Fibroblast of skin of right quadriceps (primary cell): ENCODE measurements at places on chromosomes 13 and 19.

DNA sequence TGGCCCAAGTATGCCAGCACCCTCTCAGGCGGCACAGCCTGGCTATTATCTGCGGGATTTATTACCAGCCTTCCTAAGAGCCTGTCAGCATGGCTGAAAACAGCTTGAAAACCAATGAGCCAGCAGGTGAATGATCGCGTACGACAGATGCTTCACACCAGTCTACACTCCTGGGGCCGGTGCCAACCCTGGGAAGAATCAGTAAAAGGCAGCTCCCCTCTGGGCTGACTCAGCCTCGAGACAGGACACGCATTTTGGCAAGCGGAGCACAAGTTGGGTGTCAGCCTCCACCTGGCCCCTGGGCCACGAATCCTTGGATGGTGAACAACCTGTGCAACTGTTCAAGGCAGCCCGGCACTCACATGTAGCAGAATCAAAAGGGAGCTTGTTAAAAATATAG, 15.6 kb downstream of the EMP3 start:
- no peak for DNase-seq

GRCh38 chr13:38830442-38831045, 143.7 kb downstream of the FREM2 start:
- DNase-seq: no peak

DNA sequence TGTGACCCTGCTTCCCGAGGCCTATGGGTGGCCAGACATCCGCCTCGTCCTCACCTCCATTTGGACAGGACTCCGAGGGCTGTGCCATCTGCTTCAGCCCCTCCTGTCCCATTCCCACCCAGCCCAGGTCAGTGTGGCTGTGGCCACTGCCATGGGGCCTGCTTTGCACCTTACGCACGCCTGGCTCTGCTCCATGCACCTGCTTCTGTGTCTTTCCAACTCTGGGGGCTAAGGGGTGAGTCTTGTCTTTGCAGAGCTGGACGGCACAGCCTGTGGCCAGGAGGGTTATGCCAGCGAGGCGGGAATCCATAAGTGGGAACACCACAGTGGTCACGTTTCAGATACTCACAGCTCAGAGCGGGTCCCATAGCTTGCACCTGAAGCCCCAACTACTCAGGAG, 5.2 kb upstream of the ZNF554 start:
- no peak for DNase-seq

- no peak for DNase-seq
Observed at GRCh38 chr19:18294467-18294864, 13.0 kb upstream of the JUND start.

- peak; percentile 59 for DNase-seq
Observed at GRCh38 chr19:18156841-18157464, 4.0 kb downstream of the PIK3R2 start.

- peak; percentile 11 for DNase-seq
Observed at GRCh38 chr13:95530178-95530577, 22.3 kb upstream of the CLDN10 start.

DNA sequence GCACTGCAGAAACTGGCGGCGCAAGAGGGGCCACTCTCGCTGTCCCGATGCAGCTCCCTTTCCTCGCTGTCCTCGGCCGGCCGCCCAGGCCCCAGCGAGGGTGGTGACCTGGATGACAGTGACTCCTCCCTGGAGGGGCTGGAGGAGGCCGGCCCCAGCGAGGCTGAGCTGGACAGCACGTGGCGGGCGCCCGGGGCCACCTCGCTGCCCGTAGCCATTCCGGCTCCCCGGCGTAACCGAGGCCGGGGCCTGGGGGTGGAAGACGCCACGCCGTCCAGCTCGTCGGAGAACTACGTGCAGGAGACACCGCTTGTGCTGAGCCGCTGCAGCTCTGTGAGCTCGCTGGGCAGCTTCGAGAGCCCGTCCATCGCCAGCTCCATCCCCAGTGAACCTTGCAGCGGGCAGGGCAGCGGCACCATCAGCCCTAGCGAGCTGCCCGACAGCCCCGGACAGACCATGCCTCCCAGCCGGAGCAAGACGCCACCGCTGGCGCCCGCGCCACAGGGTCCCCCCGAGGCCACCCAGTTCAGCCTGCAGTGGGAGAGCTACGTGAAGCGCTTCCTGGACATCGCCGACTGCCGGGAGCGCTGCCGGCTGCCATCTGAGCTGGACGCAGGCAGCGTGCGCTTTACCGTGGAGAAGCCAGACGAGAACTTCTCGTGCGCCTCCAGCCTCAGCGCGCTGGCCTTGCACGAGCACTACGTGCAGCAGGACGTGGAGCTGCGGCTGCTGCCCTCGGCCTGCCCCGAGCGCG, 12.4 kb downstream of the C19orf25 start:
- no peak for DNase-seq

- DNase-seq: no peak
Observed at GRCh38 chr13:52896827-52897659, 48.6 kb upstream of the PCDH8 start.

GRCh38 chr13:25927932-25928331, 123.9 kb downstream of the SHISA2 start:
- no peak for DNase-seq

DNA sequence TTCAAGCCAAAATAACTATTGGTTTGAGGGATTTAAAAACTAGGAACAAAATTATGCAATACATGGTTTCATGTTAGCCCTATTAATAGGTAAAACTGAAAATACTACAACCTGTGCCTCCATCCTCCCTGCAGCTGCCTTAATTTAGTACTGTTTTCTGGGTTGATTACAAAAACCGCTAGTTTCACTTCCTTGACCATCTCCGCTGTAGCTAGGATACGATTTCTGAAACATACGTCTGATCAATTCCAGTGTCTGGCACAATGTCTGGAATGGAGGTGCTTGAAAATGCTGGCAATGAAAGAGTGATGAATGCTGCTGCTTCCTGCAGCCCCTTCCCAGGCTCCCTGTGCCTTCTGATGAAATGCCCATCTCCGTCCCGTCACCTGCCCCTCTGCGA, 273.5 kb downstream of the SHISA2 start:
- DNase-seq: no peak

- peak; percentile 41 for DNase-seq
Observed at GRCh38 chr13:114032126-114032799, 58.4 kb upstream of the C13orf46 start.

DNA sequence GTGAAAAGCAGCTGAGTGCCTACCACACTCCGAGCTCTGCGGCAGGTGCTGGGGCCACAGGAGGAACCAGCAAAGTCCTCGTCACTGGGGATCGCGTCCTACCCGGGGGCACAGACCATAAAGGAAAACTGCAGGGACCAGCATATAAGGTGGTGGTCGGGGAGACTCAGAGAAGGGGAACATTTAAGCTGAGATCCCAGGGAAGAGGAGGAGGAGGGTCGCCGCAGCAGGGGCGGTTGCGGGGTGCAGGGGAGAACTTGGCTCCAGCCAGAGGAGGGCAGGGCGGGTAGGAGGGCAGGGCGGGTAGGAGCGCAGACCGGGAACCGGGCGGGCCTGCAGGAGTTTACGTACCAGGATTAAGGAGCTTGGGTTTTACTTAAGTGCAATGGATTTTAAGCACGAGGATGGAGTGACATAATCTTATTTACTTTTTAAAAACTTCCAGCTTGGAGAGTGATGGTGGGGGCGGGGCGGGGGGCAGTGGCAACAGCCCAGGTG, 956 bp upstream of the KLK4 start:
- no peak for DNase-seq

DNA sequence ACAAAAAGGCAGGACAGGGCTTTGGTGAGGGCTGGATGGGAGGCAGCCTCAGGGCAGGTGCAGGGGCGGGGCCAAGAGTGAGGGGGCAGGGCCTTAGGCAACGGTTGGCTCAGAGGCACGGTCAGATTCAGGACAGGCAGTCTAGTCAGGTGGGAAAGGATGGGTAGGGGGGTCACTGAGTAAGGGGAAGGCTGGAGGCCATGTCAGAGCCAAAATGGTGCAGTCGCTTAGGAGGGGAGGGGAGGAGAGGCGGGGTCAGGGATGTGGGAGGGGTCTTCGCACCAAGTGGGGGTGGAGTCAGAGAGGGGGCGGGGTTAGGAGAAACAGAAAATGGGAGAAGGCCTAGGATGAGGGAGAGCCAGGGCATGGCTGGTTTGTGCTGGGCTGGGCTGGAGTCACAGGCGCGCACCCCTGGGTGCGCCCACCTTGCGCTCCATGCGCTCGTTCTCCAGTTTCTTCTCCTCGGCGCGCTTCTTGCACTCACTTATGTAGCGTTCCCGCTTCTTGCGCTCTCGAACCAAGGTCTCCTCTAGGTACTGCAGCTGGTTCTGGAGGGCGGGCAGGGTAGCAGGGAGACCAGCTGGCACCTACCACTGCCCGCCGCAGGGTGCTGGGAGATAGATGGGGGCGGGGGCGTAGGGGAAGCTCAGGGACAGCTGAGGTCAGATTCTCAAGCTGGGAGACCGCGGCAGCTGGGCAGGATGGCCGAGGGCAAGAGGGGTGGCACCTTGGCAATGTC, 6.8 kb upstream of the RGL3 start:
- DNase-seq: no peak

GRCh38 chr19:58118979-58119733, 21.1 kb upstream of the ZSCAN18 start:
- no peak for DNase-seq

DNA sequence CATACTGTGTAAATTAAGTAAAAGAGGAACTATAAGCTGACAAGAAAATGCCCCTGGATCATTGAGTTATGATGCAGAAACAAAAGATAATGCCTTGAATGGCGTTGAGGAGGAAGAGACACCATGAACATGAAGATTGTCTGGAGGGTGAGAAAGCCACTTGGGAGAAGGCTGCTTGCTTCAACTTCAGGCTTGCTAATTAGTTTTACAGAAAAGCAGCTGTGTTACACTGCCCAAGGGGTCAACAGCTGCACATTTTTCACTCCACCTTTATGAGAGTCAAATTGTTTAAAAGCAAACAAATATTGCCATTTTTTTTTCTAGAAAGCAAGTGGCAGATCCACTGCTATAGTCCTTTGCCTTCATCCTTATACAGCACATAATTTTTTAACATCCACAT, 35.5 kb upstream of the KLF12 start:
- no peak for DNase-seq

GRCh38 chr13:66915596-66916185, 314.4 kb downstream of the PCDH9 start:
- DNase-seq: peak; percentile 32

GRCh38 chr19:56683116-56683515, 11.6 kb upstream of the ZNF835 start:
- no peak for DNase-seq

DNA sequence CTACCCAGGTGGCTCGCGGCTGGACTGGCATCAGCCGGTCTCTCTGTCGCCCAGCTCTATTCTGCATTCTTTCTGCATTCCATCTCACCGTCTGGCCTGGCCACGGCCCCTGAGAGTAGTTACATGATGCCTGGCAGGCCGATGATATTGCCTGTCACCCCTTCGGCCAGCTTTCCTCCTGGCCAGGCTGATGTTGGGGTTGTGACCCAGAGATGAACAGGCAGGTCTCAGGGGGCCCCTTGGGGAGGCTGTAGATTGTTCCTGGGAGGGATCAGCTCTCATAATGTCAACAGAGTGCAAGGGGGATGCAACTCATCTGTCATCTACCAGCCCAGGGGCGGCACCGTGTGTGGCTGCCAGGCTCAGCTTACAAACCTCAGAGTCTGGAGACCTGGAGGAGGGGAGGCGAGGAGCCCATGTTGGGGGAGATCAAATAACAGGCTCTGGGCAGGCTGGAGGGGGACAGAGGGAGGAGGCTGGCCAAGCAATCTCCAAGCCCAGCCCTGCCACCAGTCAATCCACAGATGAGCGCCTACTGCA, 13.6 kb upstream of the FBXO17 start:
- peak; percentile 53 for DNase-seq

GRCh38 chr13:68304286-68304893, 1074.3 kb upstream of the PCDH9 start:
- peak; percentile 8 for DNase-seq

GRCh38 chr13:27321468-27322431, 51.1 kb downstream of the RASL11A start:
- DNase-seq: no peak

GRCh38 chr19:34589730-34590129, 87.2 kb downstream of the SCGB2B2 start:
- no peak for DNase-seq

DNA sequence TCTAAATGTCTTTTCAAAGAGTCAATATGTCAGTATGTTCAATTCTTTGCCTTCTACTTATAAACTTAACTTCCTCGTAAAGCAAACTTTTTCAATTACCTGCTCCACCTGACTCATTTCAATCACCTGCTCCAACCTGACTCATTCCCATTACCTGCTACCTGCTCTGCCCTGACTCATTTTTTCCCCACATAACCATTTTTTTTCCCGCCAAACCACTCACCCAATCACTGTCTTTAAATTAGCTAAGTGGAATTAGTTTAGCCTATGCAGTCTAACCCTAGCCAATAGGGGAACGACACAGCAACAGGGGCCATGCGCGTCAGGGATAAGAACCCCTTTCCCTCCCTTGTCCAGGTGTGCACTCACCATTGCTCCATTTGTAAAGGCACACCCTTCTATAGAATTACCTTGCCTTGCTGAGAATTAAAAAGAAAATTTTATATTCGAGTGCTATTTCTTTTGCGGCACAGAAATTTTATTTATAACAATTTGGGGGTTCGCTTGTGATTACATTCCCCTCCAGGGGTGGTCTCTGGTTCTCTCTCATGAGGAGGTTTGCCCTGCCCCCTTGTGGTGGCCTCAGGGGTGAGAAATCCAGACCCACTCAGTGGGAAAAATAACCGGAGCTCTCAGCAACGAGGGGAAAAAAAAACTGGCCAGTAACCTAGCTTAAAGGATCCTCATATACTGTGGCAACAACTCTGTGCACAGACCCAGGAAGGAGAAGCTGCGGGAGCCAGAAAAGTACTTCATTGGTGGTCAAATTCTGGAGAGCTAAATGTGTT, 193.1 kb downstream of the ZNF486 start:
- no peak for DNase-seq

DNA sequence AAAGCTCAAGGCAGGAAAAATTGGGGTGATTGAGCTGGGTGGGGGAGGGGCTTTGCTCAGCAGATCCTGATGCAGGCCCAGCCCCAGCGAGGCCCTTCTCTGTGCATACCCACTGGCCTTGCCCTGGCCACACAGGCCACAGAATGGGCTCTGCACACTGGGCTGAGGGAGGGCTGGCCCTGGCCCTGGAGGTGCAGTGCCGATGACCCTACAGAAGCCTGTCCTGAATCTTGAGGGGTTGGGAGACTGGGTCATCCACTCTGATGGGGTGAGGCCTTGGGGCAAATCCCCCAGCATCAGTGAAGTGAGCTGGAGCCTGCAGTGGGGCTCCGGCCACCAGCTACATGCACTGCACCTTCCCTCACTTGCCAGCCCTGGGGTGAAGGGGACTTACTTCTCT, 153.1 kb downstream of the URI1 start:
- DNase-seq: no peak

DNA sequence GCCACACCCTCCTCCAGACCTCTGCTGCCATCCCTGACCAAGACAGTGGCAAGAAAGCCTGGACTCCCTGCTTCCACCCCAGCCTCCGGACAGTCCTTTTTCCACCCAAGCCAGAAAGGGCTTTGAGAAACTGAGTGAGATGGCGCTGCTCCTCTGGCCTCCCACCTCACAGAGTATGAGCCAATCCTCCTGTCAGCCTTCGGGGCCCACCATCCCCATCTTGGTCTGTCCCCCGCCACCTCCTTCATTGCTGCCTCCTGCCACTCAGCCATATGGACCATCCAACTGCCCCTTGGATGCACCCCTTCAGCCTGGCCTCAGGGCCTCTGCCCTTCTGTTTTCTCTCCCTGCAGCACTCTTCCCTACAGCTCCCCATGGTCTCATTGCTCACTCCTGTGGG, 125.7 kb downstream of the CRYL1 start:
- no peak for DNase-seq

- no peak for DNase-seq
Observed at GRCh38 chr13:111399776-111400538, 79.5 kb downstream of the TEX29 start.

- peak; percentile 44 for DNase-seq
Observed at GRCh38 chr13:100363874-100364273, 224.7 kb downstream of the GGACT start.

- no peak for DNase-seq
Observed at GRCh38 chr13:99500839-99501183, 461 bp upstream of the TM9SF2 start.
